Heart left ventricle (tissue), 16 donors: ENCODE measurements at places on chromosomes 4 and X.
A peak's percentile ranks its signal among the peaks of the same experiment; 100 is the strongest.

GRCh38 chr4:173056271-173056670 lies 112.3 kb upstream of the GALNT7 start:
- DNase-seq = no peak

DNA sequence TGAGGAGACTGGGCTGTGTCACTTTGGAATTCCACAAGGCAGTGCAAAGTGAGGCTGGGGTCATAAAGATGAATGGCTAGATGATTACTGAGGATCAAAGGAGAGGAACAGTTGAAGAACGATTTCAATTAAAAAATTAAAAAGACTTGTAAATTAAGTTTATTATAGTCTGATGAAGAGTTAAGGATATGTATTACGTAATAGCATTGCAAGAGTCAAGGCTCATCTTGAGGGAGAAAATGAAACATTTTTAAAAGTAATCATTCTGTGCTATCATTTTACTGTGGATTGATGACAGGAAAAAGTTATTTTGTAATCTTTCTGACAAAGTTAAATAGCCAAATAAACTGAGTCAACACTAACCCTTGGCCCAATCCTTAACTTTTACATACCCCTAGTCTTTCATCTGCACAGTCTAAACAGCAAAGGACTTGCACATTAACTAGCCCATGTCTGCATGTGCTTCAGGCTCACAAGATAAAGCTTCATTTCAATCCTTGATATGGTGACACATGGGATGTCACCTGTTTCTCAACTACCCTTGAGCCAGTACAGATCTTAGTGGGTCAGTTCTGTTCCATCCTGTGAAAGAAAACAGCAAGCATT lies 465.5 kb upstream of the CTSO start:
- DNase-seq = no peak

- DNase-seq = no peak
Observed at GRCh38 chr4:22487328-22487727, 28.5 kb downstream of the ADGRA3 start.

DNA sequence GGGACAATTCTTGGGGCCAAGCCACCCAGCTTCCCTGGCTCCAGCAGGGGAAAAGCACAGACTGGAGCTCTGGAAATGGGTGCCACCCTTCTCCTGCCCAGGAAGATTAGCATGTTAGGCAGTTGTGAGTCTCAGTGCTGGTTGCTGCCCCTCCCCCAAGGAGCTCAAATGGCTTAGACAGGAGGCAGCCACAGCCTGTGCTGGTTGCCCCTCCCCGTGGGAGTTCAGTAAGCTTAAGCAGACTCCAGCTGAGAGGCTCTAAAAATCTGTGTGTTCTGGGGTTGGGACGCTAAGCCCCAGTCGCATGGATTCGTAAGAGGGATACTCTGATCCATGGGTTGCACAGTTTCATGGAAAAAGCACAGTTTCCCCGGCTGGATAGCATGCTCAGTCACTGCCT lies 92.7 kb upstream of the NDST3 start:
- no peak for DNase-seq

- no peak for DNase-seq
Observed at GRCh38 chr4:54093324-54094240, 6.4 kb upstream of the GSX2 start.

- no peak for DNase-seq
Observed at GRCh38 chr4:105193536-105193935, 46.9 kb downstream of the TET2 start.

DNA sequence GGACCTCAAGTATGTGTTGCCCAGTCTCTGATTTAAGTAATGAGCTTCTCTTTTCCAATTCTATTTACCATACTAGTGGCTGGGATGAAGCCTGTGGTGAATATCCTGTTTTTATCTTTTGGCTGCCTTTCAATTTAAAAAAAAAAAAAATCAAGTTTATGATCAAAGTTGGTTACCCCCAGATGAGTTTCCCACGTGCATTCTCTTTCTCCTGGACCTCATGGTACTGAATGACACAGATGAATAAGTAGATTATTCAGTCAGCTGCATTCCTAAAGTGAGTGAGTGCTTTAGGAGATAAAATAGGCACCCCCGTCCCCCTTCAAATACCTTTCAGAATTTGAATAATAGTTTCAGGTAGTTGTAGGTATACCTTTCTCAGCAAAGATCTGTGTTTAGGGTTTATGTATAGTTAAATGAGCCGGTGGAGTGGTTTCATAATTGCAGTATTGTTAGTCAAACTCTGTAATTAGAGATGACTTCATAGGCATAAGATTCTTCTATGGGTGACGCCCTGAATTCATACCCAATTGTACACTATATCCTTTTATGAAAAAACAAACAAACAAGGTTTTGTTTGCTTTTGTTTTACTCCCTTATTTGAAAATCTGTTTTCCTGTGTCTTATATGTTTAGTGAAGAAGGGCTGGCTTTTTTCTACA lies 41.9 kb downstream of the PLS3 start:
- no peak for DNase-seq

GRCh38 chrX:77446908-77447652 lies at the start of gene FGF16:
FGF16 (plus strand) TSS chrX:77447389; CDS start chrX:77447675, 286 bp downstream.
- no peak for DNase-seq

DNA sequence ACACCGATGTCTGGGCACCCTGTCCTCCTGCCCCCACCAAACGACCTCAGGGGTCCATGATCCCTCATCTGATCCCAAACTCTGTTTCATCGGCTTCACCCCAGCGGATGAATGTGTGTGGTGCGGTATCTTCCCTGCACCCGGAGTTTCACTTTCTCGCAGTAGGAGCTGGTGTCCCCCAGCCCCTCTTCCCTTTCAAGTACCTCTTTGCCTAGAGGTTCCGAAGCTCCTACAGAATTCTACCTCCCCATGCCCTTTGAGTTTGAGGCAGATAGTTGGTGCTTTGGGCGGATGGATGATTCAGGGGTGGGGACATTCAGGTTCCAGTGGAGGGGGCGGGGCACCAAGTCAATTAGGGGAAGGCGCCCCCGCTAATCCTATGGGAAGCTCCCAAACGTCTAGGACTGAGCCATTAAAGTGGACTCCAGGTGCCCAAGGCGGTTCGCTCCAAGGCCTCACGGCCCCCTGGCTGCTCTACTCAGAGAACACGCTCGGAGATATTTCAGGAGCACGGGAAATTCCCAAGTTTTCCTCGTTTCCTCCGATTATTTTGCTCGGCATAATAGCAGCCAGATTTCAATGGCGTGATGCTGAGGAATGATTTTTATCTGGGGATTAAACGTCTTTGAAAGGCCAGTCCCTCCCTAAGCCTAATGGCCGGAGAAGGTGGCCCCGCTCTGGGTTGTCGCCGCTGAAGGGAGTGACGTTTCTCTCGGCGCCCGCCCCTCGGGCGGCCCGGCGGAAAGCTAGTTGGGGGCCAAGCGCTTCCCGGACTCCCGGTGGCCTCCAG lies 1.3 kb downstream of the MSX1 start:
- peak; percentile 60 for DNase-seq

- DNase-seq = no peak
Observed at GRCh38 chr4:120549011-120549570, 373.4 kb downstream of the PRDM5 start.

- no peak for DNase-seq
Observed at GRCh38 chr4:108272561-108272960, 103.8 kb upstream of the LEF1 start.

GRCh38 chr4:38015886-38016515 lies 55.8 kb downstream of the PTTG2 start:
- peak; percentile 37 for DNase-seq

DNA sequence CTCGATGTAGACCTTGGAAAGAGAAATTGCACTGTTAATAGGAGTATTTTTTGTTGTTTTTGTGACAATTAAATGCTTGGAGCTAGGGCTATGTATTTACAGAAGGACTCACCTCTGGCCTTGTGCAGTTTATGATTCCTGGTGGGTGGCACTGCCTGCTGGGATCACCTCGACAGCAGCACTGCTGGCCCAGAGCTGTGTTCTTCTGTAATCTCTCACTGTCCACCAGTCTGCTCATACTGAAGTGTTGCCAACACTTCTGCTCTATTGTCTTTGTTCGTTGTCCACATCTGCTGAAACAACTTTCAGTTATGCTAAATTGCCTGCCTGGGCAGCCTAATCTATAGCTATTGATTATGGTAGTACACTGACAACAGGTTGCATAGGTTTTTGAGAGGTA lies 194.4 kb upstream of the ANK2 start:
- peak; percentile 13 for DNase-seq

GRCh38 chr4:13547485-13548041 lies 3.3 kb upstream of the NKX3-2 start:
- DNase-seq = no peak

DNA sequence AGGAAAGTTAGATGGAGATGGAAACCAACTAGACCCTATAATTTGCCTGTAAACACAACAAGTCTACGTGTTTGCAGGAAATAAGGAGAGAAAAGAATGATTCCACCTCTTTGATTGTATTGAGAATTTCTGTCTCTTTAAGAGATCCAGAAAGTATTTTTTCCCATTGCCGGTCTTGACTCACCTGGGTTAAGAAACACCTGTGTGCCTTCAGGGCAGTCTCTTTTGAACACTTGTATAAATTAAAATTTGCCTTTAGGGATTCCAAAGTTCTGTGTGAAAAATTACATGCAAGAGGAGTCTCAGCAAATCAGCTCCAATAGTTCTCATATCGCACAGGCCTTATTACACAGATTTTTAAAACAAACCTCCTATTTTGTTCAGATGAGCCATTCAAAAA lies 46.0 kb upstream of the SMAD1 start:
- DNase-seq = no peak

GRCh38 chr4:108834835-108835384 lies 72.1 kb upstream of the ETNPPL start:
- DNase-seq = no peak

GRCh38 chrX:107940095-107940494 lies 42.1 kb downstream of the TEX13B start:
- DNase-seq = no peak

DNA sequence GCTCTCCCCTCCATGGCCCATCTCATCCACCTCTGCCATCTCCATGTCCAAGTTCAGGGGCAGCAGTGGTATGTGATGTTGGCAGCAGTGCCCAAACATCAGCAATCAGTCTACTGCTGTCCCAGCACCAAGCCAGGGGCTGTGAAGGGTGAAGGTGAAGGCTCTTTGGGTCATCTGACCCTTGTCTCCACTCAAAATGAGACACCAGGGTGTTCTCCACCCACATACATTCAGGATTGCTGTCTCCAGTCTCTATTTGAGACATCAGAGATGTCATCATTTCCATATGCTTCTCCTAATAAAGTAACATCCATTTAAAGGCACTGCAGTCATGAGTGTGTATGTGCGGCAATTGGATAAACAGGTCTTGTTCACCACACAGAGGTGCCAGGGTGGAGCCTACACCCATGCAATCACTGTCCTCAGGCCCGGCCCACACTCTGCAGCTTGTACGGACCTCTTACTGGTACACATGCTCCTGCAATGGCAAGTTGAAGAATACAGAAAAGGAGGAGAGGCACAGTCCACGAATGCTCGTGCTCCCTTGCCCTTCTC lies 22.2 kb downstream of the MAML3 start:
- DNase-seq = no peak

DNA sequence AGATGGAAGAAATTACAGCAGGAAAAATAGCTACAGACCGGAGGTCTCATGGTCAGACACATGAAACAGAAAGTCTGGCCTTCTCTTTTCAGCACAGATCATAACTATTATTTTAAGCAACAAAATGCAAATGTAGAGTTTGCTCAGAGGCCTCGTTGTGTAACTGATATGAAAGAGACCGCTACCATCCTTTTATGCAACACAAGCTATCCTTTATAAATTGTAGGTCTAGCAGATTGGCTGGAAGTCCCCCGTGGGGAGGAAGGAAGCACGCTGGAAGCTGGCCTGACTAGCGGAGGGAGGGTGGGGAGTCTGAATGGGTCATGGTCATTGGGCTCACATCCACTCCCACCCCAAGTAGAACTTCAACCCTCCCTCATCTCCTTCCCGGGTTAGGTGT lies 27.7 kb downstream of the DMP1 start:
- DNase-seq = peak; percentile 51

GRCh38 chr4:27128443-27128842 lies 267.8 kb downstream of the STIM2 start:
- no peak for DNase-seq
